ENCODE measurements at places on chromosomes 6 and 20. TPM values are rescaled to one million over a fixed set of nuclear protein-coding genes. Genes with fewer than 3 reads are reported as not detected.

OLIG3 gene
- not detected for total RNA-seq

ETV7 gene
- 0.10 TPM for total RNA-seq

PREP gene
- total RNA-seq: 39.4 TPM

PACSIN1 gene
- total RNA-seq: 0.05 TPM

TINAG gene
- 0.08 TPM for total RNA-seq

SMOC2 gene
- total RNA-seq: not detected

AGPAT4 gene
- 4.5 TPM for total RNA-seq

VIP gene
- total RNA-seq: not detected

BMP5 gene
- total RNA-seq: 0.07 TPM

AAR2 gene
- 44.0 TPM for total RNA-seq

SIRPB2 gene
- not detected for total RNA-seq

BPI gene
- not detected for total RNA-seq

FLRT3 gene
- total RNA-seq: 2.0 TPM

MRPL18 gene
- total RNA-seq: 104 TPM

DLL1 gene
- total RNA-seq: 0.12 TPM

BPIFB2 gene
- total RNA-seq: not detected

PRDM13 gene
- 1.1 TPM for total RNA-seq

HUS1B gene
- 0.18 TPM for total RNA-seq

APMAP gene
- total RNA-seq: 162 TPM

RNF182 gene
- 3.2 TPM for total RNA-seq

IRAK1BP1 gene
- total RNA-seq: 0.71 TPM

USP49 gene
- 1.7 TPM for total RNA-seq

FBXO5 gene
- total RNA-seq: 22.9 TPM

GABRR1 gene
- not detected for total RNA-seq

KIAA0408 gene
- 6.6 TPM for total RNA-seq

HDGFL1 gene
- total RNA-seq: not detected

FRMD1 gene
- total RNA-seq: 0.02 TPM

KCNB1 gene
- total RNA-seq: 0.44 TPM

TRIM31 gene
- 2.1 TPM for total RNA-seq

DPM1 gene
- 73.8 TPM for total RNA-seq

TMEM242 gene
- total RNA-seq: 7.7 TPM

SNX5 gene
- total RNA-seq: 229 TPM

SEL1L2 gene
- total RNA-seq: not detected

NMBR gene
- total RNA-seq: not detected

TTK gene
- 18.4 TPM for total RNA-seq

RANBP9 gene
- 13.4 TPM for total RNA-seq

ELOVL2 gene
- 6.6 TPM for total RNA-seq

ADGB gene
- total RNA-seq: not detected

PTCRA gene
- not detected for total RNA-seq

EPPIN gene
- total RNA-seq: not detected

MYMX gene
- total RNA-seq: not detected

HLA-DRB5 gene
- total RNA-seq: not detected

EFCAB8 gene
- total RNA-seq: not detected

COMMD7 gene
- total RNA-seq: 63.7 TPM

PHACTR1 gene
- total RNA-seq: not detected

CCDC170 gene
- total RNA-seq: 0.10 TPM

APOM gene
- total RNA-seq: 1.8 TPM

GDAP1L1 gene
- not detected for total RNA-seq

OR2H1 gene
- not detected for total RNA-seq

WFDC2 gene
- not detected for total RNA-seq

ENPP1 gene
- 1.0 TPM for total RNA-seq

PRSS16 gene
- total RNA-seq: 4.7 TPM

REM1 gene
- total RNA-seq: 0.10 TPM

TRIM15 gene
- total RNA-seq: not detected
